ENCODE measurements at places on chromosomes 2 and 18. TPM values are rescaled to one million over a fixed set of nuclear protein-coding genes. Genes with fewer than 3 reads are reported as not detected.
A peak's percentile ranks its signal among the peaks of the same experiment; 100 is the strongest.

GRCh38 chr2:38462121-38462661, 85.1 kb upstream of the ATL2 start:
- DNase-seq = peak; percentile 33
- H3K27ac ChIP-seq = no peak overlapping the region
- no peaks in the 10 kb centered on the region for H3K27me3 ChIP-seq
- no peaks in the 10 kb centered on the region for H3K4me1 ChIP-seq
- H3K4me3 ChIP-seq = no peak overlapping the region

- H3K4me3 ChIP-seq = no peak overlapping the region
- H3K4me1 ChIP-seq = peaks cover 23% of the 10 kb centered on the region
- DNase-seq = no peak
- H3K27me3 ChIP-seq = no peaks in the 10 kb centered on the region
- no peaks in the 10 kb centered on the region for H3K36me3 ChIP-seq
Measured at GRCh38 chr2:171136024-171136423, 24.7 kb downstream of the TLK1 start.

PIEZO2 gene
- total RNA-seq = 0.20 TPM

GAREM2 gene
- 5.5 TPM for total RNA-seq

DNA sequence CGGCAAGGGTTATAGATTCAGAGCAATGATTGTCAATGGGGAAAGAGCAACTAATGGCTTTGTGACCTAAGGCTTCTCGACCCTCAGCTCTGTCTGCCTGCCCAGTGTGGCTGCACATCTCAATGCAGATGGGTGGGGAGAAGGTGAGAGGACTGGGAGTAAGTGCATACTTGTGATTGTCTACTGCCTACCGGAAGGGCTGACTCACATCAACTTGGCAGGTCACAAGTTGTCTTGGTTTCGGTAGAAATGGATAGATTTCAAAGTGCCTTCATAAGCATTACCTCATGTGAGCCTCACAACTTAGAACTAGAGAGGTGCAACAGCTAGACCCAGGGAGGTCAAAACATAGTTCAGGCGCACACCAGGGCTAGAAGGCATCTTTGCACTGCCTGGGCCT, 29.4 kb downstream of the STAT1 start:
- H3K4me1 ChIP-seq = no peaks in the 10 kb centered on the region
- H3K27ac ChIP-seq = no peak overlapping the region
- DNase-seq = no peak
- no peaks in the 10 kb centered on the region for H3K27me3 ChIP-seq

LOXHD1 gene
- total RNA-seq = 0.11 TPM

GAL3ST2 gene
- not detected for total RNA-seq

GRCh38 chr2:148273158-148273691, 252.3 kb downstream of the MBD5 start:
- H3K27me3 ChIP-seq = no peaks in the 10 kb centered on the region
- no peaks in the 10 kb centered on the region for H3K36me3 ChIP-seq
- DNase-seq = no peak
- H3K4me1 ChIP-seq = no peaks in the 10 kb centered on the region

DNA sequence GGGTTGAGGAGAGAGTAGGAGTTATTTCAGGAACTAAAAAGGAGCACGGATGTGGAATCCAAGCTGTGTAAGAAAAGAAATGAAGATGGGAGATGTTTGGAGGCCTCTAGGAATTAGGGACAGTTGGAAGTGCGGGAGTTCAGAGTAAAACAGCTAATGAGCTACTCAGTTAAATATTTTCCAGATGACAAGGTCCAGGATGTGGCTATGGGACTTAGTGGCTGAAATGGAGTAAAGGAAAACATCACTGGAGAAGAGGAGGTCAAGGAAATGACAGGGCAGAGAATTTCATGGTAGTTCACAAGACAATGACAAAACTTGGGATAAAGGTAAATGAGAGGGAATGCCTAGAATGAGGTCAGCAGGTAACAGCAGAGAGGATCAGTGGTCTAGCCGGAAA, 13.0 kb downstream of the GPR155 start:
- no peak for DNase-seq
- H3K4me1 ChIP-seq = no peaks in the 10 kb centered on the region
- no peaks in the 10 kb centered on the region for H3K27me3 ChIP-seq
- no peak overlapping the region for H3K4me3 ChIP-seq
- no peak overlapping the region for H3K27ac ChIP-seq
- H3K36me3 ChIP-seq = no peaks in the 10 kb centered on the region

DNA sequence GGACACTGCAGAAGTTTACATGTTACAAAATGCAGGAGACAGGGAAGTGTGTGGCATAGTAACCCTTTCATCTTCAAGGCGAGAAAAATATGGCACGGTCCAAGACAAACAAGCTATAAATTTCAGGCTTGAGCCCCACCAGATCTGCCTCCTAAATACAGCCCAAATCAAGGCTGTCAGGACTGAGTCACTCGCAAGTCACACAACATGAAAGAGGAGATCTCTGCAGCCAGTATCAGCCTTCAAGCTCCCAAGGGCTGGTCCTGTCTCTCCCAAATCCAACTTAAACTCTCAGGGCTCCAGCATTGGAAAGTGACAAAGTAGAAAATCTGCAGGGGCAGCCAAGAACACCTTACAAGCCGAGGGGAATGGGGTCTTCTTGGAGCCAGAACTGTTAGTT, 106.3 kb upstream of the GATA6 start:
- H3K4me3 ChIP-seq = no peak overlapping the region
- DNase-seq = no peak
- H3K36me3 ChIP-seq = no peaks in the 10 kb centered on the region
- H3K27me3 ChIP-seq = peaks cover 2% of the 10 kb centered on the region

DNA sequence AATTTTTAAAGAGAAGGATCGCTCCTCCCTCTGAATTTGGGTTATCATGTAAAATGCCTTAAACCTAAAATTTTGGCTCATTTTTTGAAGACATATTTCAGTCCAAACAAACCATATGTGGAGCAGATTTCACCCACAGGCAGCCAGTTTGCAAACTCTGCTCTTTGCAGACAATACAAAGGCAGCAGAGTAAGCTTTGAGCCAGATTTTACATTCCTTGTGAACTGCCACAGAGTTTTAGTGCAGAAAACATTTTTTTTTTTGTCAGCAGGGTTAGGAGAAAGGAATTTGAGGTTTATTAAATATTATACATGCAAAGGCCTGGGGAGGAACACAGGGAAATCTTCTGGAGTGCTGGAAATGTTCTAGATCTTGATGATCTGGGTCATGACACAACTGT, 171.9 kb upstream of the FN1 start:
- no peak for DNase-seq
- no peaks in the 10 kb centered on the region for H3K27me3 ChIP-seq
- H3K36me3 ChIP-seq = no peaks in the 10 kb centered on the region
- no peaks in the 10 kb centered on the region for H3K4me1 ChIP-seq
- H3K4me3 ChIP-seq = no peak overlapping the region

PFN4 gene
- 0.24 TPM for total RNA-seq

ABCG5 gene
- total RNA-seq = not detected

DNA sequence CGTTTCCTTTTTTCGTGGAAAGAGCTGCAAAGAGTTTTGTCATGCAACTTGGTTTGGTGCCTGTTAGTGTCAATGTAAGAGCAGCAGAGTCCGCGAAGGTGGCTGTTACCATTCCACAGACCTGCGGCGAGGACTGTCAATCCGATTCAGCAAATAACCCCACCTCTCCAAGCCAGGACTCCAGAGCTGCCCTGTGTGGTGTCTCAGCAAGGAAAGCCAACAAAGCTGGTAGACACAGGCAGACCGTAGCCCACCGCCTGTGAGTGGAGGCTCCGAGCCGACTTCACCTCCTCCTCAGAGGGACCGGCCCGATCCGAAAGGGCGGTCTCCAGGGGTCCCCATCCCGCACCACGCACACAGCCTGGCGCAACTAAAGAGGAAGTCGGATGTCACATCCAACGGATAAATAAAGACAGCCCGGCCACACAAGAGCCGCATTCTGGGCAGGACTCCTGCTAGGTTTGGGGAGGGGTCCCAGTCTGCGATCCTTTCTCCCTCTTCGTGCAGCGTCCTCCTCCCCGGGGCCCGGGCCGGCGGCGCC, 819 bp downstream of the ANKRD44 start:
- H3K27ac ChIP-seq = peak overlapping the region; percentile 74
- no peaks in the 10 kb centered on the region for H3K27me3 ChIP-seq
- peak overlapping the region; percentile 68 for H3K4me3 ChIP-seq
- peaks cover 25% of the 10 kb centered on the region for H3K4me1 ChIP-seq

EPB41L3 gene
- total RNA-seq = 23.6 TPM

NFE2L2 gene
- total RNA-seq = 62.9 TPM

- H3K27ac ChIP-seq = no peak overlapping the region
- no peak for DNase-seq
- no peaks in the 10 kb centered on the region for H3K36me3 ChIP-seq
- H3K4me3 ChIP-seq = no peak overlapping the region
- H3K27me3 ChIP-seq = no peaks in the 10 kb centered on the region
Measured at GRCh38 chr2:239612133-239612532, 211.3 kb upstream of the HDAC4 start.

GRCh38 chr2:109081374-109081773, 47.6 kb upstream of the SH3RF3 start:
- no peaks in the 10 kb centered on the region for H3K27me3 ChIP-seq
- no peaks in the 10 kb centered on the region for H3K4me1 ChIP-seq
- no peak overlapping the region for H3K27ac ChIP-seq

DNA sequence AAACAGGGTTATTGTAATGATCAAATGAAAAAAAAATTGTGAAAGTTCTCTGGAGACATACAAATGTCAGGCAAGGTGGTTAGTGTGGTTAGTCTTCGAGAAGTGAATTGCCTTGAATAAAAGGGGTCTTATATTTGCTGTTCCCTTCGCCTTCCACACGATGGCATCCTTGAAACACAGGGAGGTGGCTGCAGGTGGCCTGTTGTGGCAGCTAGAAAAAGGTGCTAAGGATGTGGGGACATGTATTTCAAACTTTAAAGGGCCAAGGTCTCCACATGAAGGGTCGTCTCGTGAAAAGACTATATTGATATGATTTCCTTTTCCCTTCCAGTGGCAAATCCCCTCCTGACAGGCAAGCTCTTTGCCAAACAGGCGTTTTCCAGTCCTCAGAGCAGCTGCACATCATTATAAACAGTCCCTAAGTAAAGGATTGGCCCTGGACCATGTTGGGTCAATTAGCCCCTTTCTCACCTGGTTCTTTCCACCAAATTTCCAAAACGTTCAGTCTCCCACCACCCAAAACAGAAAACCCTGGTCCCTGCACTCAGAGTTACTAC, 68.5 kb downstream of the COPS8 start:
- no peak for DNase-seq
- H3K4me1 ChIP-seq = peaks cover under 1% of the 10 kb centered on the region
- no peak overlapping the region for H3K27ac ChIP-seq
- no peaks in the 10 kb centered on the region for H3K27me3 ChIP-seq

GRCh38 chr18:24026457-24026856, 11.9 kb downstream of the TTC39C start:
- H3K4me1 ChIP-seq = no peaks in the 10 kb centered on the region
- H3K27ac ChIP-seq = no peak overlapping the region
- H3K27me3 ChIP-seq = no peaks in the 10 kb centered on the region
- DNase-seq = no peak
- H3K4me3 ChIP-seq = no peak overlapping the region

- no peak overlapping the region for H3K27ac ChIP-seq
- no peaks in the 10 kb centered on the region for H3K4me1 ChIP-seq
- DNase-seq = no peak
- H3K36me3 ChIP-seq = no peaks in the 10 kb centered on the region
Measured at GRCh38 chr2:223230352-223230751, 178.4 kb downstream of the KCNE4 start.

DNA sequence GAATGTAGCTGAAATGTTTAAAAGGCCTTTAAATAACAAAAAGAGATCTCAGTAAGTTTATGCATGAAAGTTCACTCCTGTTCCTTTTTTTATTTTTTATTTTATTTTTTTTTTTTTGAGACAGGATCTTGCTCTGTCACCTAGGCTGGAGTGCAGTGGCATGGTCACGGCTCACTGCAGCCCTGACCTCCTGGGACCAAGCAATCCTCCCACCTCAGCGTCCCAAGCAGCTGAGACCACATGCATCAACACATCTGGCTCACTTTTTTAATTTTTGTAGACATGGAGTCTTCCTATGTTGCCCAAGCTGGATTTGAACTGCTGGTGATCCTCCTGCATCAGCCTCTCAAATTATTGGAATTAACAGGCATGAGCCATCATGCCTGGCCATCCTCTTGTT, 84.3 kb downstream of the KANSL1L start:
- no peaks in the 10 kb centered on the region for H3K36me3 ChIP-seq
- H3K27ac ChIP-seq = no peak overlapping the region
- no peaks in the 10 kb centered on the region for H3K4me1 ChIP-seq
- no peak overlapping the region for H3K4me3 ChIP-seq

DAW1 gene
- not detected for total RNA-seq

- H3K27ac ChIP-seq = no peak overlapping the region
- H3K27me3 ChIP-seq = no peaks in the 10 kb centered on the region
- DNase-seq = no peak
- peaks cover 99% of the 10 kb centered on the region for H3K36me3 ChIP-seq
- H3K4me3 ChIP-seq = no peak overlapping the region
Measured at GRCh38 chr18:13745696-13746095, 19.2 kb downstream of the RNMT start.

DNA sequence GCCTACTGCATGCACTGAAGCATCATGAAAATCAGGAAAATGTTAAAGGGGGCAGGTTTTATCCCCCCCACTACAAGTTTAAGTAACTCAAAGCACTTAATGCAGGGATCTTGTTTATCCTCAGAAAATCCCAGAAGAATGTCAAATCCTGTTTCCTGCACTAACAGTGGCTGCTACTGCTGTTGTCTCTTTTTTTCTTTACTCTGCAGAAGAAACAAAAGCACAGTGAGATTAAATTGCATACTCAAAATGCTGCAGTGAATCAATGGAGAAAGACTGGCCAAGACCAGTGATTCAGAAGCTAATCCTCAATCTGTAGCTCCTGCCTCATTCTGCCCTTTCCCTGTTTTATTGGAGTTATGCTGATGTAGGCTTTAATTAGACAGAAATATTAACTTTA, 332.3 kb upstream of the FIGN start:
- H3K4me1 ChIP-seq = no peaks in the 10 kb centered on the region
- DNase-seq = no peak
- H3K4me3 ChIP-seq = no peak overlapping the region

DNA sequence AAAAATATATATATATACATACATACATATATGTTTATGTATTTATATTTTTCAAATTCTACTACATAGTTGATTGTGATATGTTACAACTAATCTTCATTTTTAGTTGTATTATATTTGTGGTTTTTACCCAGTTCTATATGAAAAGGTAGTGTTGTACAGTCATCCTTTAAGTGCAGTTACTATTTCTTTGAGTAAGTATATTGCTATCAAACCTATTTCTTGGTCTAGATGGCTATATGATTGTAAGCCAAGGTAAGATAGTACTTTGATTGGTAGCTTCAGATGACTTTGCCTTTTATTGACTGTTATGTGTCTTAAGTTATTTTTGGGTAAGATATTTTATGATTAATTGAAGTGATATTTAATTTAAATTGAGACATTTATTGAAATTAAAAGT, 89.6 kb downstream of the AGPS start:
- no peak overlapping the region for H3K4me3 ChIP-seq
- no peak overlapping the region for H3K27ac ChIP-seq
- H3K36me3 ChIP-seq = no peaks in the 10 kb centered on the region
- no peak for DNase-seq
- H3K27me3 ChIP-seq = no peaks in the 10 kb centered on the region

PECR gene
- total RNA-seq = 2.5 TPM

- no peak overlapping the region for H3K27ac ChIP-seq
- DNase-seq = no peak
- no peak overlapping the region for H3K4me3 ChIP-seq
- no peaks in the 10 kb centered on the region for H3K4me1 ChIP-seq
Measured at GRCh38 chr2:32768387-32769174, 140.7 kb downstream of the TTC27 start.

SLC5A7 gene
- not detected for total RNA-seq

Measured in psoas muscle (tissue), 8 donors.